ENCODE measurements at places on chromosomes 13 and 19.

DNA sequence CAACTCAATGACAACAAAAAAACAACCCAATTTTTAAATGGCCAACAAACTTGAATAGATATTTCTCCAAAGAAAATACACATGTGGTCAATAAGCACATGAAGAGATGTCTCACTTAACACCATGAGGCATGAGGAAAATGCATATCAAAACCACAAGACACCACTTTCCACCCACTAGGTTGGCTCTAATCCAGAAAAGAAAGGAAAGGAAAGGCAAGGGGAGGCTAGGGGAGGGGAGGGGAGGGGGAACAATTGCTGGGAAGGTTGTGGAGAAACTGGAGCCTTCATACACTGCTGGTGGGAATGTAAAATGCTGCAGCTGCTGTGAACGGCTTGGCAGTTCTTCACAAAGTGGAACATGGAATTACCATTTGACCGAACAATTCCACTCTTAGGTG, 854.3 kb downstream of the UQCRFS1 start:
- no peak for DNase-seq

DNA sequence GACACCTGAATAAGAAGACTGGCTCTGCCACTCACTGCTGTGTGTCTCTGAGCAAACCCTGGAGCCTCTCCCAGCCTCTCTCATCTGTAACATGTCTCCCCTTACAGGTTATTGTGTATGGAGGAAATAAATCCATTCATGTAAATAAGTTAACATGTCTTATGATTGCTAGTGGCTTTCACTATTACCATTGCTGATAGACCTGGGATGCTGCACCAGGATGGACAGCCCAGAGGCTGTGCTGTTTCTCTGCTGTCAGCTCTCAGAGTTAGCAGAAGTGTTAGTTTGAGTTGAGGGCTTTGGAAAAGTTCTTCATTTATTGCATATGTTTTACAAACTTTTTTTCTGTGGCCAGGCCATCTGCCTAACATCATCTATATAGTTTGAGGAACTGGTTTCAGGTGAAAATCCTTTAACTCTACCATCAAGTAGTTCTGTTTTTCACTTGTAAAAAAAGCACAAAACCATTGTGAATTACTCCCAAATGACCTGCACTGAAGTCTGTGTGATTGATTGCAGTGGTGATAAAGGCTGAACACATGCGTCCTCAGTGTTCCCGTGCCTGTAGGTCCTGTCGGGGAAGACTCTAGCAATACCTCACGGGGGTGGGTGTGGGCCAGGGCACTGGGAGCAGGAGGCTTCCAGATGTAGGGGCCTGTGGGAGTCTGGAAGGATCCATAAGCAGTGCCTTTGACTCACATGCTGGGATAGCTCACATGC, 24.6 kb downstream of the MPHOSPH8 start:
- DNase-seq, result no peak

GRCh38 chr19:51994048-51994644, 7.5 kb upstream of the ZNF350 start:
- DNase-seq, result no peak

GRCh38 chr13:114264886-114265611, 16.4 kb upstream of the UPF3A start:
- no peak for DNase-seq

DNA sequence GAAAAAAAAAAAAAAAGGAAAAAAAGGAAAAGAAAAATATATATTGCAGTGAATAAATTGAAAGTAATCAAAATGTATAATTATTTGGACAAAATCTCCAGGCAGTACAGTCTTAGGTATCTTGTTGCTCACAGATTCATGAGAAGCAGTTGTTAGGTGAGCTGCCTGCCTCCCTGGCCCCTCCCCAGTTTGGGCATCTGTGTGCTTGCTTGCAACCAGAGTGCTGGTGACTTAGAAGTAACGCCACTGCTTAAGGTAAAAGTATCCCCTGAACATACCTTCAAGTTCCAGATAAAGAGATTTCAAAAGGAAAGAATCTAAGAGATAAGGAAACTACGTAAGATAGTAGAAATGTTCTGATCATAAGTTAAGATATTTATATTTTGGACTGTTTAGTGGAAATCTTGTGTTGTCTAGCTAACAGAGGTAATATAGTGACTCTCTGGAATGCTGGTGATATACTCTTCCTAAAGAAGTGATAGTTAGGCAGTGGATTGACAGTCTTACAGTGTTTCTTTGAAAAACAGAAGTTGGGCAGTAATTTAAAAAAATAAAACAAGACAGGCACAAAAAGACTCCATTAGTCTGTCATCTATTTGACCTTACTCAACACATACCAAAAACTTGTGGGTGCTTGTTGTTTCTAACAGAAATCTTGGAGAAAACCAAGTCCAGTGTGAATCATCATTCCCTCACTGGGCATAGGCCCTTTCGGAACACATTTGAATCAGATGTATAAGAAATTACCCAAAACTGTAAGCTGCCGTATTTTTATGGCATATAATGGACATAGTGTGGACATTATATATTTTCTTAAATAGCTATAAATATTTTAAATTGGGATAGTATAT, 38.3 kb upstream of the KCTD4 start:
- DNase-seq, result no peak

DNA sequence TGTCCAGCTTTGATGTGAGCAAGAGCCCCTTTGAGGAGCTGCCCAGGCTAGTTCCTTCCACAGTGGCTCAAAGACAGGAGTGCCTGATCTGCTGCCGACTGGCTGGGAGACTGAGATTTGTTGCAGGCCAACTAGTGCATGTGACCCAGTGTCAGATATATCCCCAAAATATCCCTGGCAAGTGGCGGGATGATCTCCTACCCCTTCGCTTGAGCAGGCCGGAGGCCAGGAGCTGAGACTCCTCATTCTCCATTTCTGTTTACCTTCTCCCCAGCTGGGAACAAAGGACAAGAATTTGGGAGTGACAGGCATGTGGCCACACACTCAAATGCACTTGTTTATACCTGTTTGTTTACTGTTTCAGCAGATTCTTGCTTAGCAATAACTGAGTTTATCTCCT, 37.1 kb upstream of the XPO4 start:
- no peak for DNase-seq

DNA sequence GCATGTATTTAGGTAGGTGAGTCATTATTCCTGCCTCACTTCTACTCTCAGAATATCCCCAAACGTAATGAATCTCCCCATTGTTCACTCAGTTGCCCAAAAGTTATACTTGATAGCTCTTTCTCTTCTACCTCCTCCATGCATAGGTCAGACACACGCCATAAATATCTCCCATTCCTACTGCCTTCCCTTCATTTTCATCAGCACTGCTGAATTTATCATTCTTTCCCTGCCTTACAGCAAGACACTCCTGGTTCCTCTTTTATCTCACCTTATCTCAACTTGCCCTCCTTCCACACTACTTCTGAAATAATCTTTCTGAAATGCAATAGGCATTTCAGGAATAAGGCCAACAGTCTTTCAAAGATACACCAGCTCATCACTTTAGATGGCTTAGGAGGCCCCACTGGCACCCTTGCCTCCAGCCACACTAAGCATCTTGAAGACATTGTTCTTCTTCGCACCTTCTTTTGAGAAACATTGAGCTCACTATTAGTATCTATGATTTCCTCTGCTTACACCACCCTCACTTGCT, 333.9 kb downstream of the MYO16 start:
- DNase-seq, result no peak

DNA sequence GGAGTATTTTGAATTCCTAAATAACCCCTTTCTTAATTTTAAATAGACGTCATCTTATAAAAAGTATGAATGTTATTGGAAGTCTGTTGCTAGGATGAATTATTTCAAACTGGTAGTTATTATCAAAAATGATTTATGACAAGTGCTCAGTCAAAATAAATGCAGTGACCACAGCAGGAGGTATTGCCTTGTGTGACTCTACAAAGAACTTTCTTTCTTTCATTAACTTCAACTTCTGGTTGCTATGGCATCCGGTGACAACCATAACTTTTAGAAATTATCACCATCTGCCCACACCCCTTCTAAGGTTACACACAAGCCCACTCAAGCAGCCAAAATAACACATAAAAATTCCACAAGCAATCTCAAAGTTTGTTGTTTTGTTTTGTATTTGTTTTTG, 189.9 kb downstream of the DACH1 start:
- DNase-seq, result no peak

DNA sequence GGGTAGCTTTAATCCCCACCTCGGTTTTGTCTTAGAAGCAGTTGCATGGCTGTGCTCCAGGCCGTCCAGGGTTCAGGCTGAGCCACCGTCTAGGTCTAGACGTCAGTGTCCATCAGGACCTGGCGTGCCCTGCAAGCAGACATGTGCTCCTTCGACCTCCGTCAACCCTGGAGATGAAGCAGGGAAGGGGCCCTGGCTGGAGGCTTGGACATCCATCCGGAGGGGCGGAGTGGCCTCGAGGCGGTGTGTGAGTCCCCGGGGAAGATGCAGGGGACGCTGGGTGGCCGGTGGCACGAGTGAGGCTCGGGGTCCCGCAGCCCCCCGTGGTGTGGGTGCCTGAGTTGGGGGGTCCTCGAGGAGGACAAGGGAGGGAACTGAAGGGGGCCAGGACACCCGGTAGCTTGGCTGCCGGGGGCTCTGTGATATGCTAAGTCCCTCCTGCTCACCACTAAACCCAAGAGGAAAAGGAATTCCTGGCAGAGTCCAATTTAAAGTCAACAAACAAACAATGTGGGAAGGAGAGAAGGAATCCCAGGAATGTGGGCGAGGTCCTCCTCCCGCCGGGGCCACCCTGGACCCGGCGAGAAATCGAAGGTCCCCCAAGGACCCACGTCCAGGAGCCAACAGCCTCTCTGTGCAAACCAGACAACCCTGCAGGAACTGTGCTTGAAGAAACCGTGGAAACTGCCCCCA, 14.9 kb upstream of the PTBP1 start:
- DNase-seq, result no peak

GRCh38 chr13:31175847-31176532, 14.3 kb upstream of the HSPH1 start:
- no peak for DNase-seq

DNA sequence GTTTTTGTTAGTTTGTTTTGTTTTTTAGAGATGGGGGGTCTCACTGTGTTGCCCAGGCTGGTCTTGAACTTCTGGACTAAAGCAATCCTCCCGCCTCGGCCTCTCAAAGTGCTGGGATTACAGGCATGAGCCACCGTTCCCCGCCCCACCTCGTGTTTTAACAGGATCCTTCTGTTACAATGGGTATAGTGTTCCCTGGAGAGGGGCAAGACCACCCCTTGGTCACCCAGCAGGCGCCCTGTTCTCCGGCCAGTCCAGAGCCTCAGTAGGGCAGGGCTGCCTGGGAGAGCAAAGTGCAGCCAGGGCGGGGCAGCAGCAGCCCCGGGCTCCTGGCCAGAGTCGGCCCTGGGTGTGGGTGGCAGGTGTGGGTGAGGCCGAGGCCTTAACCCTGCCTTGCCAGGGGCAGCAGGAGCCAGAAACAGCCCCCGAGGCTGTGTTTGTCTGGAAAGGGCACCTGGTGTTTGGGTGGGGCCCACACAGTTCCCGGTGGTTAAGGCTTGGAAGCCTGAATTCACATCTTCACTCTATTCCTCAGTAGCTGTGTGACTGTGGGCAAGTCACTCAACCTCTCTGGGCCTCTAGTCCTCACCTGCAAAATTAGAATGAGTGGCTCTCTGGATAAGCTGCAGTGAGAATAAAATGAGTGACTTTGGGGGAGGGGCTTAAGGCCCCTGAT, 7.2 kb downstream of the VASP start:
- peak; percentile 83 for DNase-seq

DNA sequence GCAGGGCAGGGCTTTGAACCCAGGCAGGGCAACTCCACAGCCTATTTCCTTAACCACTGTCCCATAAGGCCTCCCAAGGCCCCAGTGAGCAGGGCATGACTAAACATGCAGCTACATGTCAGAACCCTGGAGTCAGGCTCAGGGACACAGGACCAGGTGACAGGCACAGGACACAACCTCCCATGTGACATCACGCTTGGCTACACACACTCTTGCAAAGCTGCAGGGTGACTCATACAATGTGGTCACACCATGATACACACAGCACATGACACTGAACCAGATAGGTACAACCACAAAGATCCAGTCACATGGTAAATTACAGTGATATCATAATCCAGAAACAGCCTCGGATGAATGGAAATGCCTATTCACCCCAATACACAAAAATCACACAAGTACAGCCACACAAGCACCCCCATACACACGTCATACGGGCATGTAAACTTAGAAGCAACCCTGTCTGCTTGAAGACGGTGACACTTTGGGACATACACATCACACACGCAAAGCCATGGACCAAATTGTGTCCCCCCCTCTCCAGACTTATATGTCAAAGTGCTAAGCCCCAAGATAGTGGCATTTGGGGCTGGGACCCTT, 14.5 kb downstream of the KLK4 start:
- no peak for DNase-seq

All from upper lobe of right lung (tissue), 1 donor.